Gastrocnemius medialis (tissue), 4 donors: ENCODE measurements at places on chromosomes 3 and 15. TPM values are rescaled to one million over a fixed set of nuclear protein-coding genes. Genes with fewer than 3 reads are reported as not detected.
A peak's percentile ranks its signal among the peaks of the same experiment; 100 is the strongest.

DNA sequence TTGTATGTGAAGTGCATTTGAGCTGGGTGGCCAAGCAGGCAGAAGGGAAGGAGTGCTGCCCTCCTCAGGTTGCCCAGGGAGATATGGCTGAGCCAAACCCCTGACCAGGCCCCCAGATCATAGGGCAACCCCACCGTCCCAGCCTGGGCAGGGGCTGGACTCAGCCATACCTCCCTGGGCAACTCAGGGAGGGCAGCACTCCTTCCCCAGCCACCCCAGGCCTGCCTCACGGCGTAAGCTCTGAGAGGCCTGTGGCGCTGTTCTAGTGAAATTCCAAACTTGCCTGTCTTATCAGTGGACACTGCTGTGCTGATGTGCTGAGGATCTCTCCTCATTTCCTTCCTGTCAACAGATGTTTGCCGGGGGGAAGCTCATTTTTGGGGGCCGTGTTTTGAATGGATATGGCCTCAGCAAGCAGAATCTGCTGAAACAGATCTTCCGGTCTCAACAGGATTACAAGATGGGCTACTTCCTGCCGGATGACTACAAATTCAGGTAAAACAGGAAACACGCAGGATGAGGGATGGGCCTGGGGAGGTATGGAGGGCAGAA lies 57.6 kb upstream of the FGD5 start:
- DNase-seq = no peak

DNA sequence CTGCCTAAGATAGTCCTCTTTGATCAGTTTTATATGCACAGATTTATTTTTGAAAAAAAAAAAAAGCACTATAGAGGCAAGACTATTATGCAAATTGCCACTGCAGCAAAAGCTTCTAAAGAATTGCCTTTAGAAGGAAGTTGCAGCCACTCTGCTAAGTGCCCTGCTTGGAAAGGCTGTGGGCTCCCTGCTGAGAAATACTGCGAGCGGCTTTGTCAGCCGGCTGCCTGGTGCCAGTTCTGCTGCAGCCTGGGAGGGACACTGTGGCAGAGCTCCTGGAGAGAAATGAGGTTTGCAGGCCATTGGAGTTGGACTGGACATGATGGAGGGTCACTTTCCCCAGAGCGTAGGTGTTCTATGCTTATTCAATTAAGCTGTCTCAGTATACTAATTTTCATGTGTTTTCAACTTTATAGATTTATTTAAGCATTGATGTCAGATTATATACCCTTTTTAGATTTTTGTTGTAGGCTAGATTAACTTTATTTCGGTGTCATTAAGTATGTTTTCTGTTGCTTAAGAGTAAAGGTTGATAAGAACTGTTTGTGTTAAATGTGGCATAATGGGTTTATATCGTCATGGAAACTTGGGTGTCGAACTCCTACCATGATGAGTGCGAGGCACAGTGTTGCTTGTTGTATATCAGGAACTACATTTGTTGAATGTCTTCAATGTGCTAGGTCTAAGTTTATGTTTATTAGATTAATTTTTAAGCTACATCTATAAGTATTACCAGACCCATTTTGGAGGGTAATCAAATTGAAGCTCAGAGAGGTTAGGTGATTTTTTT lies 6.6 kb downstream of the MAP2K5 start:
- peak; percentile 53 for DNase-seq

DNA sequence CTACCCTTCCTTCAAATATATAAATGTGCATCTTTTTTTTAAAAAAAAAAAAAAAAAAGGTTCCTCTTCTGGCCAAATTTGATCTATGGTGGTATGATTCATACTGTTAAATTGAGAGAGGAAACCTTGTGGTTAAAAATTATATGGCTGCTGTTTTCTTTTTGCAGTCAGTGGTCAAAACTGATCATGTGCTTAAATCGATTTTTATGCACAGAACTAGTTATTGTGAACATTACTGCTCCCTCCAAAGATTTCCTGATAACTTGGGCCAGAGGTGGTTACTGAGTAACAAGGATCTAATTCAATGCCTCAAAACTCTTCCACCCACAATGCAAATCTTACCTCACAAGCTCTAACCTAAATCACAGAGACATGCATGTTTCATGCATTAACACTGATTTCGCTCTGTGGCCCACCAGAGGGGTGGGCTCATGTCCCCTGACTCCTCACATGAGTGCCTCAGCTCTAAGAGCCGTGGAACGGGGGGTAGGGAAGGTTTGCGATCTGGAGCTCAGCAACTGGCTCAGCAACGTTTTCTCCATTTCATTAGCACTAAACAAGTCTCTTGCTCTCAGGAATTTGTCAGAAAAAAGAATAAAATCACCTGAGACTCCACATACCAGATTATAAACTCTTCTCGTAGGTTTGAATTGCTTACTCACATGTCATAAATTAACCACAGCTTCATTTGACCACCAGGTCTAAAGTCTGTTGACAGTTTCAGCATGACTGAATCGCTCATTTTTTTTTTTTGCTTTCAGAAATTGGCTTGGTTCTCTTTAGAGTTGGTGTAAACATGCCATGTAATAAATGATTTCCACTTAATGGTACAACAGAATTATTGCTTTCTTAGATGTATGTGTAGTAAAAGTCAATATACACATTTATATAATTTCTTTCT lies 280.4 kb downstream of the CD47 start:
- DNase-seq = no peak

GRCh38 chr15:38002883-38003477 lies 68.5 kb downstream of the TMCO5A start:
- DNase-seq = no peak

- no peak for DNase-seq
Measured at GRCh38 chr15:89513284-89513683, 16.9 kb upstream of the RHCG start.

GRCh38 chr15:98778960-98779359 lies 130.6 kb downstream of the IGF1R start:
- DNase-seq = no peak

DNA sequence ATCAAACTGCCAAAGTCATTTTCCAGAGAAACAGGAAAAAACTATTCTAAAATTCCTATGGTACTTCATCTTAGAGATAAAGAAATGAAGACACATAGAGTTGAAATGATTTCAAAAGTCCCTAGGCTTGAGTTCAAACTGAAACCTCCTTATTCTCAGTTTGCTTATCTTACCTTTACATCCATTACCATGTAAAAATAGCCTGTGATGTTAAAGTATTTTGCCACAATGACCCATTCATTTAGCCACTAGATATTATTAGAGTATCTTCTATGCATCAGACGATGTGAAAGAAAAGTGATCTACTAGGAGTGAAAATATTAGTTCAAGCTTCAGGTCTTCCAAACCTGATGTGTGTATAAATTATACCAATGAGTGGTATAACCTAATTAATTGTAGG lies 55.1 kb upstream of the TTC14 start:
- DNase-seq = no peak

DNA sequence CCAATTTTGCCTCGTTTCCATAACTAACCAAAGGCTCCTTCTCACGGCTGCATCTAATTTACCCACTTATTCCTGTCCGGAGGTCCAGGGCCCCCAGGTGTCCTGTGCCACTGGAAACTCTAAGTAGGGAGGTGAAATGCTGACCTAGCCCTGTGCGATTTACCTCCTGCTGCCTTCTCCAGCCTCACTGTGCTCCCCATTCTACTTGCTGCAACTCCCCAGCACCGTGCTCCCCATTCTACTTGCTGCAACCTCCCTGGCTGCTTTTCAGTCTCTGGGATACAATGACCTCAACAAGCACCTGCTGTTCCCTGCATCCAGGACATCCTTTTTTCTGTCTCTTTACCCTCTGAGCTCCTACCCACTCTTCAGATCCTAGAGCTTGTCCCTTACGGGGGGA lies 254.7 kb upstream of the PROK2 start:
- no peak for DNase-seq

DNA sequence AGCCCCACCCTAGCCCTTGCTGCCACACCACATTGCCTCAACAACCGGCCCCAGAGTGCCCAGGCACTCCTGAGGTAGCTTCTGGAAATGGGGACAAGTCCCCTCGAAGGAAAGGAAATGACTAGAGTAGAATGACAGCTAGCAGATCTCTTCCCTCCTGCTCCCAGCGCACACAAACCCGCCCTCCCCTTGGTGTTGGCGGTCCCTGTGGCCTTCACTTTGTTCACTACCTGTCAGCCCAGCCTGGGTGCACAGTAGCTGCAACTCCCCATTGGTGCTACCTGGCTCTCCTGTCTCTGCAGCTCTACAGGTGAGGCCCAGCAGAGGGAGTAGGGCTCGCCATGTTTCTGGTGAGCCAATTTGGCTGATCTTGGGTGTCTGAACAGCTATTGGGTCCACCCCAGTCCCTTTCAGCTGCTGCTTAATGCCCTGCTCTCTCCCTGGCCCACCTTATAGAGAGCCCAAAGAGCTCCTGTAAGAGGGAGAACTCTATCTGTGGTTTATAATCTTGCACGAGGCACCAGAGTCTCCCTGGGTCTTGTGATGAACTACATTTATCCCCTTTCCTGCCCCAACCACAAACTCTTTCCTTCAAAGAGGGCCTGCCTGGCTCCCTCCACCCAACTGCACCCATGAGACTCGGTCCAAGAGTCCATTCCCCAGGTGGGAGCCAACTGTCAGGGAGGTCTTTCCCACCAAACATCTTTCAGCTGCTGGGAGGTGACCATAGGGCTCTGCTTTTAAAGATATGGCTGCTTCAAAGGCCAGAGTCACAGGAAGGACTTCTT lies 39.1 kb downstream of the MESD start:
- DNase-seq = no peak

GRCh38 chr15:81947548-81947947 lies 98.3 kb downstream of the MEX3B start:
- no peak for DNase-seq

Gene FEZF2
- total RNA-seq = not detected

Gene RFC4
- total RNA-seq = 7.8 TPM

Gene ARGFX
- not detected for total RNA-seq

Gene NAALADL2
- total RNA-seq = 0.36 TPM

Gene CCDC80
- 0.63 TPM for total RNA-seq
